ENCODE measurements at places on chromosomes 5 and 9.

DNA sequence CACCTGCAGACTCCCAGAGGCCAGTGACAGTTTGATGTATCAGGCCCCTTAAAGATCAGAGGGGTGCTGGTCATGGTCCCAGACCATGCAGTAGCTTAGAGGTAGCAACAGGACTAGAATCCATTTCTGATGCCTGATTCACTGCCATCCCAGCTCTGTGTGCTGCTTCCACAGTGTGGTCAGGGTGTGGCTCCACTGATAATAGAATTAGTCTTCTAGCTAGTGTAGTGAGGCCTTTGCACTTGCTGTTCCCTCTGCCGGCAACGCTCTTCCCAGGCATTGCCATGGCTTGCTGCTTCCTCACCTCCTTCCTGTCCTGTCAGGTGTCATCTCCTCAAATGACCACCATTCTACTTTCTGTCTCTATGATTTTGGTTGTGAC is 15.8 kb downstream of the PPARGC1B start:
- no peak for DNase-seq

GRCh38 chr5:127076315-127077129 is 3.2 kb upstream of the C5orf63 start:
- no peak for DNase-seq

GRCh38 chr9:89781838-89782540 is 177.2 kb downstream of the GADD45G start:
- peak; percentile 49 for DNase-seq

GRCh38 chr5:85143138-85143537 is 758.5 kb upstream of the EDIL3 start:
- DNase-seq = no peak

- no peak for DNase-seq
These were observed 52.9 kb upstream of the PTPDC1 start for GRCh38 chr9:94031380-94031779.
